ENCODE measurements at places on chromosomes 16 and 17.

DNA sequence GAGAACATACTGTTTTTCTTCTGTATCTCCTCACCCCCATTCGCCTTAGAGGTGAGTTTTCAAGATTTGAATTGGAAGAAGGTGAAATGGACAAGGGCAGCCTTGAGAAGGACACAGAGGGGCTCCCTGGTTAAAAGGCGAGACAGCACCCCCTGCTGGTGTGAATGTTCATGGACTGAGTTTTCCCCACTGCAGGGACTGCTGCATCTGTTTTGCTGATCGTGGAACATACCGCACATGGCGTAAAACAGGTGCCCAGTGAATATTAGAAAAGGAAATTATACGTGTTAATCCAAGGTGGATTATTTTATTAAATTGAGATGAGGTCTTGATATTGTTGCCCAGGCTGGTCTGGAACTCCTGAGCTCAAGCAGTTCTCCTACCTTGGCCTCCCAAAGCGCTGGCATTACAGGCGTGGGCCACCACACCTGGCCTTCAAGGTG lies 54.5 kb downstream of the NDE1 start:
- DNase-seq, result peak; percentile 59

- DNase-seq, result no peak
Measured at GRCh38 chr17:60315650-60316049, 76.3 kb downstream of the USP32 start.

DNA sequence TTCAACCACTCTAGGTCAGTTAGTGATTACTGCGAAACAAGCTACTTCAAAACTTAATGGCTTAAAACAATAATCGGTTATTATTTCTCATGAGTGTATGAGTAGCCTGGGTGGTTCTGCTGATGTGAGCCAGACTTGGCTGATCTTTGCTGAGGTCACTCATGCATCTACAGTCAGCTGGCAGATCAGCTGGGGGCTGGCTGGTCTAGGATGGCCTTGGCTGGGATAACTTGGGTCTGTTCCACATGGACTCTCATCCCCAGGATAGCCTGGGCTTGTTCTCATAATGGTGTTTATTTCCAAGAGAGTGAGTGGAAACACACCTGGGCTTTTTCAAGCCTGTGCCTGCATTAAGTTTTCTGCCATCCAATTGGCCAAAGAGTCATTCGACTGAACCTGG lies 13.0 kb downstream of the CCDC182 start:
- no peak for DNase-seq

DNA sequence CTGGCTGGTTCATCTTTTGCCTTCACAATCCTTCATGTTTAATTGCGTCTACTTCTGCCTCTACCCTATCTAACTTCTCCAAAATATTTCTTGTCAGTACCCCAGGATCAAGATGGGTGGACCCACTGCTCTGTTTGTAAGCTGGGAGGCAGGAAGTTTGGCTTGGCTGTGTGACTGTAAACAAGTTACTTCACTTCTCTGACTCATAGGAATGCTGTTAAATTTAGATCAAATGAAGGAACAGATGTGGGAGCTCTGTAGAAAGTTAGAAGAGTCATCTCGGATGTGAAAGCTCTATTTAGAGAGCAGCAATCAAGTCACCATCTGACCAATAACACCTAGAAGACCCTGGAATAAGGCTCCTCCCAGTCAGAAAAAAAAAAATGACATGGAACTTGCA lies 55.2 kb upstream of the MRTFB start:
- DNase-seq, result no peak

GRCh38 chr17:72353502-72353901 lies 232.7 kb downstream of the SOX9 start:
- DNase-seq, result peak; percentile 52

GRCh38 chr16:56360117-56361008 lies 65.0 kb downstream of the AMFR start:
- DNase-seq, result no peak
